ENCODE measurements at places on chromosomes 5 and 9. TPM values are rescaled to one million over a fixed set of nuclear protein-coding genes. Genes with fewer than 3 reads are reported as not detected.

- DNase-seq = no peak
- H3K4me3 ChIP-seq = no peak overlapping the region
- no peak overlapping the region for H3K27ac ChIP-seq
- no peaks in the 10 kb centered on the region for H3K4me1 ChIP-seq
Measured at GRCh38 chr5:6188976-6189375, 189.4 kb downstream of the MED10 start.

- H3K27ac ChIP-seq = peak overlapping the region; percentile 91
- no peaks in the 10 kb centered on the region for H3K27me3 ChIP-seq
- H3K4me3 ChIP-seq = no peak overlapping the region
Measured at GRCh38 chr5:178651046-178651810, 24.4 kb upstream of the CLK4 start.

DNA sequence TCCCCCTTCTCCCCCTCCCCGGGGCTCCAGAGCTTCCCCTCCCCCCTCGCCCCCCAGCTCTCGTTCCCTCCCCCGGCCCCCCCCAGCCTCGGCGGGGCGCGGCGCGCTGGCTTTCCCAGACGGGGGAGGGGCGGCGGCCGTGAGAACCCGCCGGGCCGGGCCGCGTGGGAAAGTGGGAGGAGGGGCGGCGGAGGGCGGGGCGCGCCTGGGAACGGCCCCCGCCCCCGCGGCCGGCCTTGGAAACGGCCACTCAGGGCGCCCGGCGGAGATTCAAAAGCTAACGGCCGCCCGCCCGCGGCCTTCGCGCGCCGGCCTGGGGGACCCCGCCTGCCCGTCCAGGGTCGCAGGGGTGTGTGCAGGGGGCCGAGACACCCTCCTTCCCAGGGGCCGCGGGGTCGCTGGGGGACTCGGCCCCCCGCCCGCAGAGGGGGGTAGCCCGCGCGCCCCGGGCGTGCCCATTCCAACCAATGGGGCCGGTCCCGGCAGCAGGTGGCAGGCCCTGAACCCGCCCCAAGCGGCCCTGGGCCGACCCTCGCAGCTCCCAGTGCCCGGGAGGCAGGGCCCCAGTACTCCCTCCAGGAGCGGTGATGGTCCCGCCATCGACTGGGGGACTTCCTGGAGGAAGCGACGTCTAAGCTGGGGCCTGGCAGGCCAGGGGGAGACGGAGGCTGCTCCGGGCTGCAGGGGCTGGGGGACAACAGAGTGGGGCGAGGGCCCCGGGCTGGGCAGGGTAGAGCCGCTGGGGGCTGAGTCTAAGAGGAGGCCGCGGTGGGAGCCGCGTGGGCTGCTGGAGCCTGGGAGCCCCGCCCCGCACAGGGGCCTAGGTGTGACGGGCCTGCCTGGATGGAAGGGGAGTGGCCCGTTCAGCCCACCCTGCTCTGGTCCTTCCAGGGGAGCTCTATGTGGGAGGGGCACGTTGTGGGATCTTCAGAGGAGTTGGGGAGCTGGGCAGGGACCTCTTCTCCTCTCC is 14.2 kb upstream of the NRARP start:
- DNase-seq = peak; percentile 98
- no peaks in the 10 kb centered on the region for H3K4me1 ChIP-seq
- no peak overlapping the region for H3K27ac ChIP-seq

DNA sequence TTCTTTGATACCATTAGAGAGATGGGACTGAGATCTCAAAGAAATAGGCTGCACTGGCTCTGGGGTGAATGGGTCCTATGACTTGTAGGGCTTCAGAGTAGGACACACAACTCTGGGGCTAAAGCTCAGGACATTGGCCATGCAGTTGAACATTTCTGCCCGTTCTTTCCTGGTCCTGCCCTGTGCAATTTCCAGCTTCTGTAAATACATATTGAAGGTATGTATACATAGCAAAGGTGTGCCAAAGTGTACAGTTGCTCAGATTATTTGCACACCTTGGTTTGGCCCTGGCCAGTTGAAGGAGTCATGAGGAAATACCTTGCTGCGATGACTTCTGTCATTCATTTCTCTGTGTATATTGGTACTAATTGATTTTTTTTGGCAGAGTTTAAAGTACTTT is 52.8 kb upstream of the TAF11L2 start:
- H3K4me1 ChIP-seq = peaks cover 18% of the 10 kb centered on the region
- no peak overlapping the region for H3K27ac ChIP-seq
- H3K4me3 ChIP-seq = no peak overlapping the region
- no peak for DNase-seq

DNA sequence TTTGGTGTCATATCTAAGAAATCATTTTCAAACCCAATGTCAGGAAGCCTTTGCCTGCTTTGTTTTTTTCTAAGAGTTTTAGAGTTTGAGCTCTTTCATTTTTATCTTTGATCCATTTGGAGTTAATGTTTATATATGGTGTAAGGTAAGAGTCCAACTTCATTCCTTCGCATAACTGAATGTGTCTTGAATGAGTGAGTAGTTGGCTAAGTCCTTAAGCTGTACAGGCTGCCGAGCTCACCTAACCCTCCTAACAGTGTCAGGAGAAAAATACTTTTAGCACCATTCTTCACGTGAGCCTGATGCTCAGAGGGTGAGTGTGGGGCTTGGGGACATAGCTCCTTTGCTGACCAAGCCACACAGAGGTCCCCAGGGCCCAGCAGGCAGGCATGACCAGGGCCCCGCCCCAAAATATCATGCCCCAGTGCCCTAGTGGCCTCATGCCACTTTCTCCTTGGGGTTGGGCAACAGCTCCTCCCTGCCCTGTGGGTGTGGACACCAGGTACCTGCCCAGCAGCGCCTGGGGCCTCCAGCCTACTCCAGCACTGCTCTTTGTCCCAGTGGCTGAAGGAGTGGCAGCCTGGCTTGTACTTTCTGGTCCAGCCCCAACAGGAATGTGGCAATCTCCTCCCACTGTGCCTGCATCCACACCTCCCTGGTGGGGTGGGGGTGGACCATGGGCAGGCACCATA is 17.2 kb downstream of the PPARGC1B start:
- no peak overlapping the region for H3K27ac ChIP-seq
- no peaks in the 10 kb centered on the region for H3K36me3 ChIP-seq
- DNase-seq = peak; percentile 41
- H3K4me3 ChIP-seq = no peak overlapping the region

DNA sequence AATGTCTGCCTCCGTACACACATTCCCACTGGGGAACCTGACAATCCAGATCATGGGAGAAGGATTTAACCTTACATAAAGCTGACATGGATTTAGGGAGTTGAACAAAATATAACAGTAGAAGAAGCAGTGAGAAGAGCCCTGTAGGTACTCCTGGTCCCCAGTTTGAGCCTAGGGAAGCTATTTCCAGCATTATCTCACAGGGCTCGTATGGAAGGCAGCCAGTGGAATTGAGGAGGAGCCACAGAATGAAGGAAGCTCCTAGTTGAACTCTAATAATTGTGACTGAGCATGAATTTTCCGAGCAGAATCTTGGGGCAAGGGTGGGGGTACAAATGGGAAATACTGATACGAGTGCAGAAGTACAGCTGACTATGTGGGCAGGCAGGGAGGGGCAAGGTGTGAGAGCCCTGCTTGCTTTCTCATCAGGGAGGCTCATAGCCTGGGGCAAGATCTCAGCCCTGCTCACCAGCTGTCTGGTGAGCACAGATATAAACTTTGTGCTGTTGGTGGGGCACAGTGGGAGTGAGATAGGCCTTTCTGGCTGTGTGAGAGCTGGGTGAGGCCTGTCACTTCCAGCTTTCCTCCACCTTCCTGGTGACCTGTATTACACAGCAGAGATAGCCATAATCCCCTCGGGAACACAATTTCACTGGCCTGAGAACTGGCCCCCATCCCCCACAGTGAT is 290.7 kb upstream of the IL12B start:
- H3K4me1 ChIP-seq = peaks cover 10% of the 10 kb centered on the region
- H3K27ac ChIP-seq = no peak overlapping the region
- no peaks in the 10 kb centered on the region for H3K36me3 ChIP-seq
- no peak for DNase-seq
- H3K4me3 ChIP-seq = no peak overlapping the region

- no peaks in the 10 kb centered on the region for H3K36me3 ChIP-seq
- peak overlapping the region; percentile 56 for H3K4me3 ChIP-seq
- H3K27ac ChIP-seq = no peak overlapping the region
- no peaks in the 10 kb centered on the region for H3K27me3 ChIP-seq
- H3K4me1 ChIP-seq = no peaks in the 10 kb centered on the region
- no peak for DNase-seq
Measured at GRCh38 chr9:31347082-31347617, 1037.3 kb upstream of the ACO1 start.

- no peak for DNase-seq
- no peaks in the 10 kb centered on the region for H3K36me3 ChIP-seq
- no peaks in the 10 kb centered on the region for H3K27me3 ChIP-seq
- no peak overlapping the region for H3K4me3 ChIP-seq
- H3K4me1 ChIP-seq = peaks cover 7% of the 10 kb centered on the region
Measured at GRCh38 chr5:143114481-143114880, 289.0 kb downstream of the NR3C1 start.

GRCh38 chr9:127076860-127077643 is 45.4 kb downstream of the ANGPTL2 start:
- no peak for DNase-seq
- H3K4me1 ChIP-seq = no peaks in the 10 kb centered on the region
- peaks cover 7% of the 10 kb centered on the region for H3K27me3 ChIP-seq
- H3K4me3 ChIP-seq = no peak overlapping the region

LRRC19 gene
- total RNA-seq = under 0.01 TPM

SPINK13 gene
- total RNA-seq = not detected

PDE8B gene
- under 0.01 TPM for total RNA-seq

OR1L4 gene
- not detected for total RNA-seq

DMGDH gene
- total RNA-seq = 7.2 TPM

CYLC2 gene
- total RNA-seq = not detected

PDGFRB gene
- 567 TPM for total RNA-seq

FAXDC2 gene
- 19.2 TPM for total RNA-seq
